ENCODE measurements at places on chromosomes 1 and 21.

GRCh38 chr1:26861286-26861701 lies 1.7 kb upstream of the SFN start:
- DNase-seq: no peak

DNA sequence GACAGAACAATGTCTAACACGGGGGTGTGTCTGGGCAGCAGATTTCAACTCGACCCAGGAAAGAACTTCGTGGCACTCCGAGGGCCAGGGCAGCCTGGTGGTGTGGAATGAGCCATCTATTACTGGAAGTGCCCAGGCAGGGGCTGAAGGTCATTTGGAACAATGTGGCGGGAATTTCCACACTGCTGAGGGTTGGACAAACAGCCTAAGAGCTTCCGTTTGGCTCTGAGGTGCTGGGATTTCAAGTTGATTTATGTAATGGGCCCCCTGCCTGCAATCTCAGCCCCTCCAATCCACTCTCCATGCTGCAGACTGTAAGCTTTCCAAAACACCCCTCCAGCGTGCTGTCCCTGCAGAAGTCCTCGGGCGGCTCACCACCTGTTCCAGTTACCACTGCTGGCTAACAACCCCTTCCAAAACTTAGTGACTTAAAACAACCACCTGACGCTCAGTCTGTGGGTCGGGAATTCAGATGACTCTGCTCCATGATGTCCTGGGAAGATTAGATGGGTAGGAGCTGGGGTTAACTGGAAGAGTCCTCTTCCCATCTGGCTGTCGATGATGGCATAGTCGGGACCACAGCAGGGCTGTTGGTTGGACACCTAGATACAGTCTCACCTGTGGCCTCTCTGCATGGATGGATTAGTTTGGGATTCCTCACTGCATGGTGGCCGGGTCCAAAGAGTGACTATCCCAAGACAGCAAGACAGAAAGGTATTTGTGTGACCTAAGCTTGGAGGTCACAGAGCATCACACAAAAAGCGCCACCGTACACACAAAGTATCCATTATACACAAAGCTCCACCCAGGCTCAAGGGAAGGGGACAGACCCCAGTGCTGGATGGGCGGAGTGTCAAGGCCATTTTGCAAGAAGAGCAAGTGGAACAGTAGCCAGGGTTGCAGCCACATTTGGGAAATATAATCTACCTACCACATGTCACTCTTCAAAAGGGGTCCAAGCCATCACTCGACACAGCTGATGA lies 89.7 kb upstream of the IFFO2 start:
- no peak for DNase-seq

DNA sequence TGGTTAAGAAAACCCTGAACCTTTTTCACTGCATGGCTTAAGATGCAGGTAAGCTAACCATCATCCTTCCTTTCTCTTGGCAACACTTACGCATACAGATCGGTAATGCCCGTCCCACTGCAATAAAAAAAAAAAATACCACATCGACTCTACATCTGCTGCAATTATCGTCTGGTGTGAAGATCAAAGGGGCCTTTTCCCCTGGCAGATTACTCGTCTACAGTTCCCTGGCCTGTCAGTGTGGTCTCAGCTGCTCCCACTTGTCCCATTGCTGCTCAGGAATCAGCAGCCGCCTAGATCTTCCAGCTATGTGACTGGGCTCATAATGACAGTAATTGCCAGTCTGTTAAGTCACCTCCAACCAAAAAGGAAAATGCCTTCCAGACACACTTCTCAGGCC lies 133.1 kb downstream of the SETD4 start:
- DNase-seq: no peak

- DNase-seq: no peak
These were observed 1.8 kb upstream of the KCNJ15 start for GRCh38 chr21:38254970-38255369.

Data from activated gamma-delta T cell treated with Interleukin-2 at 50 U/mL for 16 hours (primary cell).